Globus pallidus (tissue), 1 donor: ENCODE measurements at places on chromosomes 5 and 9.

- no peak for DNase-seq
Measured at GRCh38 chr5:36396640-36397039, 94.9 kb upstream of the RANBP3L start.

DNA sequence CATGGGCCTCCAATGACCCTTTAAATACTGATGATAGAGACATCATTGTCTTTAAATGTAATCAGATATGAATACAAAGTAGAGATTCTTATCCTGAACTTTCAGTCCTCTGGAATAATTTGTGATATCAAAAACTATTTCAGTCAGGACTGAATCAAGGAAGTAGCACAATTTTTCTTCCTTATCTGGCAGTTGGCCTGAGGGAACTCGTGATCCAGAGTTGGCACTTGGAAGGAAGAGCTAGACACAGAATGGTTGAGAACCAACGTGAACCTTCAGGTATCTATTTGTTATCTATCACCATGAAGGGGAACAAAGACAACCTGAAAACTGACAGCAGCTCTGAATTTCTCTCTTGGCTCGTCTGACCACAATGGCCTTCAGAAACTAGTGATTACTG is 269.3 kb downstream of the PRDM9 start:
- DNase-seq = no peak

GRCh38 chr5:122985954-122986721 is 50.4 kb downstream of the PPIC start:
- DNase-seq = no peak

DNA sequence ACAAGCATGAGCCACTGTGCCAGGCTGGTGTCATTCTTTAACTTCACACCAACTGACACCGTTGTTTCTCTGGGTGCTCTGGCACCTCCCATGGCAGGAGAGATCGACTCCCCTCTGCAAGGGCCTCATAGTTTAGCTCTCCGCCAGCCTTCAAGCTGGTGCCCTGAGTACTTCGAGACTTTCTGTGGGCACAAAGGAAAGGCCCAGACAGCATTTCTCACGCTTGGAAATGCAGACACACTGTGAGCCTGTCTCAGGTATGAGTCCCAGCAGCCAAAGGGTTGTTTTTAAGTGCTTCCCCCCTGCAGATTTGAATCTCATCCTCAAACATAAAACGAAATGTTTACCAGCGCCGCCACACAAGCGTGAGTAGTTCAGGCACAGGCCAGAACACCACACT is 11.1 kb upstream of the TCF7 start:
- DNase-seq = no peak

GRCh38 chr5:98656125-98656795 is 117.2 kb upstream of the RGMB start:
- no peak for DNase-seq

DNA sequence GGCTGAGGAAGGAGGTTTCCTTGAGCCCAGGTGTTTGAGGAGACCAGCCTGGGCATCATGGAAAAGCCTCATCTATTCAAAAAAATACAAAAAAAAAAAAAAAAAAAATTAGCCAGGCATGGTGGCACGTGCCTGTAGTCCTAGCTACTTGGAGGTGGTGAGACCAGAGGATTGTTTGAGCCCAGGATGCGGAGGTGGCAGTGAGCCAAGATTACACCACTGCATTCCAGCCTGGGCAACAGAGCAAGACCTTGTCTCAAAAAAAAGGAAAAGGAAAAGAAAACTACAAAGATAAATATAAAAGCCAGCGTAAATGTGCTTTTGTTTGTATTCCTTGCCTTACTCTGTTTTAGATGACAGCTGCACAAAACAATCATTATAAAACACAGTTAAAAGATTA is 2249.2 kb upstream of the C9orf72 start:
- DNase-seq = no peak

DNA sequence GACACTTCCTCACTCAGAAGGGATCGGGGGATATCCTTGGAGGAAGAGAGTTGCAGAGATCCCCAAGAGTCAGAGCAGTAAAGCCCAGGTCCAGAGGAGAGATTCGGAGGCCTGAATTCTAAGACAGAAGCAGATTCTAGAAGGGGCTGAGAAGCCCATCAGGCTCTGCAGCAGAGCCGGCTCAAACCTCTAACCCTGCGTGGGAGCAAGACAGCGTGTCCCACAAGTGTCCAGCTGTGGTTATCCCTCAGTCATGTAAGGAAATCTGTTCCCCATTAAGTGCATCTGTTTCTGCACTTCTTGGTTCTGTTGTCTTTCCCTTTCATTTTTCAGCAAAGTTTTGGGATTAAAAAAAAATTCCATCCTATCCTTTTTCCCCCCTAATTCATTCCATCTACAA is 4.8 kb upstream of the DIAPH1 start:
- no peak for DNase-seq

DNA sequence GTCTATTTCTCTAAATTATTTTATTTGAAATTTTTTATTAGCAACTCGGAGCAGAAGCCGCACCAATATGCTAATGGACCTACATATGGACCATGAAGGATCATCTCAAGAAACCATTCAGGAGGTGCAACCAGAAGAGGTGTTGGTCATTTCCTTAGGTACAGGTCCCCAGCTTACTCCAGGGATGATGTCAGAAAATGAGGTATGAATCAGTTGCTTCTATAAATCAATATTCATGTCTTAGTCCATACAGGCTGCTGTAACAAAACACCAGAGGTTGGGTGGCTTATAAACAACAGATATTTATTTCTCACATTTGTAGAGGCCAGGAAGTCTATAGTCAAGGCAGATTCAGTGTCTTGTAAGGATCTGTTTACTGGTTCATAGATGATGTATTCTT is 50.8 kb downstream of the GAPVD1 start:
- DNase-seq = no peak

DNA sequence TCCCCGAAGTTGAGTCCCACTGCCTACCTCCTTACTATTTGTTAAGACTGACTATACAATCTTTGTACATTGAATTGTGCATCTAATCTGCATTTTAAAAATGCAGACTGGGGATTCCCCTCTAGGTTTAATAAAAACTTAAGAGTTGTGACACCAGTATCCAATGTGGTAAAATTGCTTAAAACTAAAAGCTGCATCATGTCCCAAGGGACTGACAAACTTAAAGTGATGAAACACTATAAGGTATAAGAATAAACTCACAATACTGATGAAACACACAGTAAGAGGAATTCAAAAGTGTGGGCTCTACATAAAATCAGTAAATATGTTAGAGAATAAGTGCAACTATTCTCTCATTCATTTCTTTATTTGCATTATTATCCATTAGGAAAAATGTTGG is 1905.1 kb downstream of the MAT2B start:
- DNase-seq = no peak

- no peak for DNase-seq
Measured at GRCh38 chr5:156400231-156400986, 73.4 kb downstream of the SGCD start.

DNA sequence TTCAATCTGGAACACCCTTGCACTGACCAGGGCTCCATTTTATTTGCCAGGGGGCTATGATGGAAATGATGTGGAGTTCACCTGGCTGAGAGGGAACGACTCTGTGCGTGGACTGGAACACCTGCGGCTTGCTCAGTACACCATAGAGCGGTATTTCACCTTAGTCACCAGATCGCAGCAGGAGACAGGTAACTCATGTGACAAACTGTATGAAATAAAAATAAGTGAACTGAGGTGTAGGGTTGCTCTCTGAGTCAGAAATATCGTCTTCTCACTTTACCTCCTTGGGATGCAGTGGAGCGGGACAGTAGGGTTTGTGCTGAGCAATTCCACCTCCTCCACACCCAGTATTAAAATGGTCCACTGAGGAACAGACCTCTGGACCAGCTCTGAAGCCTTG is 22.1 kb downstream of the GABRP start:
- no peak for DNase-seq

DNA sequence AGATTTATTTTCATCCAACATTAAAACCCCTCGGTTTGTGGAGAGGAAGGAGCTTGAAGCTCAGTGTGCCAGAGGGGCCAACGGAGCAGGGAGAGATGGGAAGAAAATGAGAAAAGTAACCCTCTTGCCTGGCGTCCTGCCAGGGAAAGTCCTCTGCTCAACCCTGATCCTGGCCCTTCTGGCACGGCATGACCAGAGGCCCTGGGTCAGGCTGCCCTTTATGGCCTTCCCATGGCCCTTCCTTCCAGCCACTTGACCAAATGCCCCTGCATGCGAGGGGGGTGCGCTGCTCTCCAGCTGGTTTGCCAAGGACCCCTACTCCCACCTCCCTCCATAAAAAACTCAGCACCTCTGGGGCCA is 43.8 kb downstream of the SPRY4 start:
- DNase-seq = no peak

GRCh38 chr5:157732596-157733262 is 1.5 kb downstream of the THG1L start:
- no peak for DNase-seq

- no peak for DNase-seq
Measured at GRCh38 chr5:133457439-133458355, 154.6 kb downstream of the FSTL4 start.

GRCh38 chr9:128296340-128297220 is 20.5 kb downstream of the SWI5 start:
- no peak for DNase-seq

DNA sequence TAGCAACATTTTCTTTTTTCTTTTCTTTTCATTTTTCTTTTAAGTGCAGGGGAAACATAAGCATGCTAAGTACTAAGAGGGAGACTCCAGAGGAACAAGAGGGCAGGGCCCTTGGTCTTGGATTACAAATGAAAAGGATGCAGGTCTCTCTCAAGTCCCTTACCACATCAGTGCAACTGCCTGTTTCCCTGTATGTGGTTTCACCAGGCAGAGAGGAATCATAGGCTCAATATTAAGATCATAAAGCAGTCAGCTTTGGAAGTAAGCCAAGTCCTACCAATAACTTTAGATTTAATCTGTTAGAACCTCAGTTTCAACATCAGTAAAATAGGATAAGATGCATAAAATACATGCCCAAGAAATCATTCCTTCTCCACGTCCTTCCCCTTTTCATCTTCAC is 422.7 kb upstream of the PAPPA start:
- no peak for DNase-seq

GRCh38 chr5:136420168-136420898 is 55.0 kb upstream of the TRPC7 start:
- no peak for DNase-seq

DNA sequence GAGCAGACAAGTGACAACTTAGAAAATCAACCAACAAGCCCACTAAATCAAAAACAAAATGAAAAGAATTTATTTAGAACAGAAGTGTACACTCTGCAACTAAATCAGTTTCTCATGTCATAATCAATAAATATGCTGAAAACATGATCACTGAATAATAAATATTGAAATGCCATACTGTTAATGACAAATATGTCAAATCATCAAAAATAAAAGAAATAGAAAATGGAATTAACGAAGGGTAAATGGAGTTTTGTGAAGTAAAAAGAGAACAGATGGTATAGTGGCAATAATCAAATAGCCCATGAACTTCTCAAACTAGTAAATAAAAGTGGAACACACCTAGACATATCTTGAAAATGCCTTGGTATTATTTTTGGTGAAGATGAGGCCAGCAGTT is 744.9 kb downstream of the TAF11L14 start:
- no peak for DNase-seq
